ENCODE measurements at places on chromosomes 11 and 22.

DNA sequence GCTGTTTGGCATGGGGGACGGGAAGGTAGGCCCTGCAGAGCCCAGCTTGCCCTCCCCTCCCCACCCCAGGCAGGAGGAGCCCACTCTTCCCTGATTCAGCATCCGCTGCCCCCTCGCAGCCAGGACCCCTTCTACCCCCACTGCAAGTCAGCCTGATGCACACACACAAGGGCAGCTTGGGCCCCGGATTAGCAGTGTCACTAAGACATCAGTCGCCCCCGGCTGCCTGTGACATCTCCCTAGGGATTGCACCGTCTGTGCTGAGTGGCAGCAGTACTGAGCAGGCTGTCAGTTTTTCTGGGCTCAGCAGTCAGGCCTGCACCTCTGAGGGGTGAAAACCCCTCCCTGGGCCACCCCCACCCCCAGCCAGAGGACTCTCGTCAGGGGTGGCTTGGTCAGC, 30.4 kb upstream of the SYT7 start:
- no peak for DNase-seq

DNA sequence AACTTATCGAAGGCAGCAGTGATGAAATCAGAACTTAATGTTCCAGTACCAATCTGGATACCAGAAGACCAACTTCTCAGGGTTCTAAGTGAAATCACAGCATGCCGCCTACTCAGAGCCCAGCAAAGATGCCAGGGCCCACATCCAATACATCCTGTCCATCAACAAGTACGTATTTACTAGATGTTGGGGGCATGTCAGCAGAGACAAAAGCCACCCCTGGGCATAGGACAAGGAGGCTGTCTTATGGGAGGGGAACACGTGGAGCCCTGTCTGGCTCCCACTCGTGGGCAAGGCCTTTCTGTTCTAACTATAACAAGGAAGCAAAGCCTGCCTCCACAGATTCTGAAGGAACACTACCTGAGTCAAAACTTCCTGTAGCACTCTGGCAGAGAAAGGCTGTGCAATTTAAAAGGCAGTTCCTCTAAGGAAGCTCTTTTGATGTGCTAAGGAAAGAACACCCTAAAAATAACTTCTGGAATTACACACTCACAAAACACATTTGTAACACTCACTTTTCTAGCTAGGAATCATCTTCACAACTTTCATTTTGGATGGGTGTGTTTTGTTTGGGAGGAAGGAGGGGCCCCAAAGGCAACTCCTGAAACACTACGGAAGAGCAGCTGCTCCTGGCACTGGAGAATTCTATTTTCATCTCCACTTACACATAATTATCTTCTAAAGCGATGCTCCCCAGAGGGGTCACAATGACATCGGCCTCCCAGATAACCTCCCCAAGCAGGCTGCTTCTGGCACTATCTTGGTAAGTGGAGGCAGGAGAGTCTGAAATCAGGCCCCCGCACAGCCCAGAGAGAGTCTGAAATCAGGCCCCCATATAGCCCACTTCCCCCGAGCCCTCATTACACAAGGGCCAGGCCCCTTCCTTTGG, 14.2 kb downstream of the SMCO4 start:
- DNase-seq, result peak; percentile 52

DNA sequence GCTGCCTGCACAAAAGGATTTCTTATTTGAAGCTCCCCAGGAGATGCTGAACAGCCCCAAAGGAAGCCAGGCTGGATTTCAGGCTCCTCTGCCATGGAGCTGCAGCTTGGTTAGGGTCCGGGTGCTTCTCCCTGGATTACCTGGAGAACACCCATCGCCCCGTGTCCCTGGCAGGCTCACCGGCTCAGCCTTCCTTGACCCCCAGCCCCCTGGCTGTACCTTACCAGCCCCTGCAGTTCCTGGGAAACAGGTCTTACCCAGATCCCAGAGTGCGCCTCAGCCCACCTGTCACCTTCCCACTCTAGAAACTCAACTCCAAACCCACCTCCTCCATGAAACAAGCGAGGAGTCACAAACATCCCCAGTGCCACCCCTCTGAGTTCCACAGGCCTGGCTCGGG, 45.3 kb upstream of the CD5 start:
- DNase-seq, result no peak

DNA sequence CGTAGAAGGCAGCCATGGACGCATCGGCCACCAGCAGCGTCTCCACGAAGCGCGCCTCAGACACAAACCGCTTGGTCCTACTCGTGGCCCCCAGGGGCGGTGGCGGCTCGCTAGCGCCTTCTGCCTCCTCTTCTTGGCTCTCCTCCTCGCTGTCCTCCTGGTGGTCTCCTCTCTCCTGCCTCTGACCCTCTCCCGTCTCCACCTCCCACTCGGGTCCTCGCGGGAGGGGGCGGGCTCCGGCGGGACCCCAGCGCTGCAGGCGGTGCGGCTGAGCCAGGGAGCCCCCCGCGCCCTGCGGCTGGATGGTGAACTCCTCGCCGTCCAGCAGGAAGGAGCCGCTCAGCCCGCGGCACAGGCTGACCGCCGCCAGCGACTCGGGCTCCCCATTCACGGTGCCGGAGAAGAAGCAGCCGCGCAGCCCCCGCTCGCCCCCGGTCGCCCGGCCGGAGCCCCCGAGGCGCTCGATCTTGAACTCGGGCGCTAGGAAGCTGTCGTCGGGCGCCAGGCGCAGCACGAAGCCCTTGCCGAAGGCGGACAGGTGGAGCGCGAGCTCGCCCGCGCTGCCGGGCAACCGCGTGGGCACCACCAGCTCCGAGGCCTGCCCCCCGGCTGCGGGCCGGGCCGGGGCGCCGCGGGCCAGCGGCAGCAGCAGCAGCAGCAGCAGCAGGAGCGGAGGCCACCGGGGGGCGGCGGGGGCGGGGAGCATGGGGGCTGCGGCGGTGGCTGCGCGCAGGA, 661 bp downstream of the ADAMTS8 start:
- peak; percentile 52 for DNase-seq

DNA sequence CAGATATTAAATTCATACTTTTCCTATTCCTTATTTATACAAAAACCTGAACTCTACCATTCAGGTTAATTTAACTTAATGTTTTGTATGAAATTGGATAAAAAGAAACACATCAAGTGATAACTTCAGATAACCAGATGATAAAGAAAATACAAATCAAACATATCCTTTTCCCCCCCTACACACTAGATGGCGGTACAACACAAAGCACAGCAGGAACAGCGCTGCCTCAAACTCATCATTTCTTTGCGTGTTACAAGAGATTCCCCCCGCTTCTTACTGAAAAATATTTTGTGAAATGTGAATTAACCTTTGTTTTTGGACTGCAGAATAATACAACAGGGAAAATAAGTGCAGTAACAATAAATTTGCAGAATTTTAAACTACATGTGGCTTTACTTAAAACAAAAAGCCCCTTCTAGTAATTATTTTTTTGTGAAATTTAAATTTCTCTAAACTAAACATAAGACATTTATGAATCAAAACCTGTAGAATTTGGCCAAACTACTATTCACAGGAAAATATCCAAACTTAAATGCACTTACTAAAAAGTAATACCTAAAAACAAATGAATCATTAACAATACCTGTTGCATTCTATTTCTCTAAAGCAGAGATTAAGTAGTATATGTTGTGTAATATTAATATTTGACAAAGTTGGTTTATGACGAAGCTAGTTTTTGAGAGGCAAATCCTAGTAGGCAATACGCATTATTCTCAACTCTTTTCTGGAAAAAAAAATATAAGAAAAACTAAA, 74.4 kb downstream of the ARHGAP32 start:
- DNase-seq, result no peak

DNA sequence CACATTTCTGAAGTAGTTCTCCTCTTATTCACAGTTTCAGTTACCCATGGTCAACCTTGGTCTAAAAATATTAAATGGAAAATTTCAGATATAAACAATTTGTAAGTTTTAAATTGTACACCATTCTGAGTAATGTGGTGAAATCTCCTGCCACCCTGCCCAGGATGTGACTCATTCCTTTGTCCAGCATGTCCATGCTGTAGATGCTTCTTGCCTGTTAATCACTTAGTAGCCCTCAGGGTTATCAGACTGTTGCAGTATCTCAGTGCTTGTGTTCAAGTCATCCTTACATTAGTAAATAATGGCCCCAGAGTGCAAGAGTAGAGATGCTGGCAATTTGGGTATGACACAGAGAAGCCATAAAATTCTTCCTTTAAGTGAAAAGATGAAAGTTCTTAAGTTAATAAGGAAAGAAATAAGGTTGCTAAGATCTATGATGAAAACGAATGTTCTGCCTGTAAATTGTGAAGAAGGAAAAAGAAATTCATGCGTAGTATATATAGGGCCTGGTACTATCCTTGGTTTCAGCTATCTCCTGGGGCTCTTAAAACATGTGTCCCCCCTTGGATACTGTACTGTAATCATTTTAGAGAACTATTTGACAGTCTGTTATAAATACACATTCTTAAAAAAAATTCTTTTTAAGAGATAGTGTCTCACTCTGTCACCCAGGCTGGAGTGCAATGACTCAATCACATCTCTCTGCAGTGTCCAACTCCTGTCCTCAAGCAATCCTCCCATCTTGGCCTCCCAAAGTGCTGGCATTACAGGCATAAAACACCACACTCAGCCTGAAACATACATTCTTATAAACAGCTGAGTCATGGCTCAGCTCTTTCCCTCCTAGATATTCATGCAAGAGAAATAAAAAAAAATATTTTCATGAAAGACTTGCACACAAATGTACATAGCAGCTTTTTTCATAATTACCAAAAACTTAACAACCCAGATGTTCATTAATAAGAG, 31.3 kb downstream of the MTNR1B start:
- DNase-seq, result no peak

DNA sequence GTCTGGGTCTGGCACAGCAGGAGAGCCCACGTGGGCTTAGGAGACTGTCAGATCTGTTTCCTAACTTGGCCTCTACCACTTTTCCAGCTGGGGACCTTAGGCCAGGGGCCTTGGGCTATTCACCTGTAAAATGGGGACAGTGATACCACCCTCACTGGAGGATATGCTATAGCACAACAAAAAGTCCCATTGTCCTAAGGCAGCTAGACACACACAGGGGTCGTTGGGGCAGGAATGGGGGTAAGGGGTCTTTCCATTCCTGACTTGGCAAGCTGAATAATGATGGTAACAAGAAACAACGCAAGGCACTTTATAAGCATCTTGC, 2.6 kb upstream of the SH3BP1 start:
- no peak for DNase-seq

- DNase-seq, result no peak
Measured at GRCh38 chr22:17213976-17214375, 5.3 kb downstream of the ADA2 start.

- DNase-seq, result no peak
Measured at GRCh38 chr22:50139843-50140415, 30.6 kb upstream of the PANX2 start.

GRCh38 chr11:79383874-79384273, 57.0 kb downstream of the TENM4 start:
- DNase-seq, result no peak

DNA sequence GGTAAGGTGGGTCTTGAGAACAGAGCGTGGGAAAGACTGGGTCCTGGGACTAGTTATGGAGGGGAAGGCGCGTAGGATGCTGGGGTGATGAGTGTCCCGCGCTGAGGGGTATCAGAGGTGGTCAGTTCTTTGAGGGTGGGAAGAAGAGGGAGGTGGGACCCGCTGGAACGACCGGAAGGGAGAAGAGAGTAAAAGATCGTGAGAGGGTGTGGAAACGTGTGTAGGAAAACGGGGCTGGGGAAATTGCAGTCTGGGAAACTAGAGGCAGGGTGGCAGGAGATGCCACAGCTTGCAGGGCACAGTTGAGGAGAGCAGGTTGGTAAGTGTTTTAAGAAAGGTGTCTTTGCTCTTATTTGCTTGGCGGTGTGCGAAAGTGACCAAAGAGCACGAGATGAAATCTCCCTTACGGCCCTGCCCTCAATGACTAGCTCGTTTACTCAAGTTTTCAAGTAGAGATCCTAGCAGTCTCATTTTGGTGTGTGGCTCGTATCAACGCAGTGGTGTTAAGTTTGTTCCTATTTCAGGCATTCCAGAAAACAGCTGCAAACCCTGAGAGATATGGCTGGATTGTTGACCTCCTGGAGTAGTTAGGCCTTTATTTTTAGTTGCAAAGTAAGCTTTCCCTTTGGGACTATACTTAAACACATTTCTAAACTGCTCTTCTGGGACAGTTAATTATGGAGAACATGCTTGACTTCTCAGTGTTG, 615 bp downstream of the STT3A start:
- DNase-seq, result no peak

- DNase-seq, result no peak
Measured at GRCh38 chr11:62656796-62657429, 3.8 kb upstream of the INTS5 start.

GRCh38 chr11:111941963-111942362, 4.8 kb downstream of the DIXDC1 start:
- peak; percentile 59 for DNase-seq

DNA sequence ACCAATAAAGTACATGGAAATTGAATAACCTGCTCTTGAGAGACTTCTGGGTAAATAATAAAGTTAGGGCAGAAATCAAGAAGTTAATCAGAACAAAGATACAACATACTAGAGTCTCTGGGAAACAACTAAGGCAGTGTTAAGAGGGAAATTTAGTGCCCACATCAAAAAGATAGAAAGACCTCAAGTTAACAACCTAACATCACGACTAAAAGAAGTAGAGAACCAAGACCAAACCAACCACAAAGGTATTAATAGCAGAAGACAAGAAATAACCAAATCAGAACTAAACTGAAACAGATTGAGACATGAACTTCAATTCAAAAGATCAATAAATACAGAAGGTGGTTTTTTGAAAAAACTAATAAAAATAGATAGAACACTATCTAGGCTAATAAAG, 140.7 kb downstream of the JRKL start:
- no peak for DNase-seq

DNA sequence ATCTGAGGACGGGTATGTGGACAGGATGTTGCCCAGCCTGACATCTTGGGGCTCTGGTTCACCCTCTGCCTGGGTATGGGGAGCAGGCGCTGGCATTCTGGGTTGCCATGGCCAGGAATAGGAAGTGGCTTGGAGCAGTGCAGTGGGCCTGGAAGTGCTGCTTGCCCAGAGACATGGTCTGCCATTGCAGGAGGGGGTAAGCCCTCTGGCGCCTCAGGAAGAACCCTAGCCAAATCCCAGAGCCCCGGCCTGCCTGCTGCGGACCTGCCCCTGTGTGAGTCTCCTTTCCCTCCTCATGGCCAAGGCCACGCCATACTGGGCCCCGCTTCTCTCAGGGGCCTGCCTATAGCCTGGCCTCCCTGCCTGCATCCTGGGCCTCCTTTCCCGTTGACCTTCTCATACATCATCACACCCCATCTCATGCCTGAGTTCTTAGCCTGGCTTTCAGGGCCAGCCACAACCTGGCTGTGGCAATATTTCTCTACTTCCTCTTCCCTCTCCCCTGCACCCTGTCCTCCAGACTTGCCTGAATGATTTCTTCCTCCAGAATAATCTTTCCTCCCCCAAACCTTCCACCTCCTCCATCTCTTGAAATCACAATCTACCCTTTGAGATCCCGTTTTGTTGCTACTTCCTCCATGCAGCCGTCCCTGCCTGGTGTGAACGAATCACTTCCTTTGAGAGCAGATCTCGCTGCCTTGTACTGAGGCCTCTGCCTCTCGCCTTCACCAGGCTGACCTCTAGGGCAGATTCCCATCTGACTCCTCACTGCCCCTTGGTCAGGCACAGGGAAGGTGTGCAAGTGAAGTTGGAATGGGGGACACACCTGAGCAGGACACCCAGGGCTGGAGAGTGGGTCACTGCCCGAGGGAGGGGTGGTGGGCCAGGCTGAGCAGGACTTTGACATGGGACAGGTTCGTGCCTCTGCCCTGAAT, 5.2 kb downstream of the CAPN5 start:
- DNase-seq, result no peak

Data from occipital lobe (tissue), 3 donors.